ENCODE measurements at places on chromosomes 6 and 20.
A peak's percentile ranks its signal among the peaks of the same experiment; 100 is the strongest.

- no peak overlapping the region for H3K27ac ChIP-seq
- H3K27me3 ChIP-seq = no peaks in the 10 kb centered on the region
- H3K36me3 ChIP-seq = no peaks in the 10 kb centered on the region
- no peak overlapping the region for H3K4me3 ChIP-seq
Observed at GRCh38 chr20:40431112-40431511, 257.9 kb downstream of the MAFB start.

DNA sequence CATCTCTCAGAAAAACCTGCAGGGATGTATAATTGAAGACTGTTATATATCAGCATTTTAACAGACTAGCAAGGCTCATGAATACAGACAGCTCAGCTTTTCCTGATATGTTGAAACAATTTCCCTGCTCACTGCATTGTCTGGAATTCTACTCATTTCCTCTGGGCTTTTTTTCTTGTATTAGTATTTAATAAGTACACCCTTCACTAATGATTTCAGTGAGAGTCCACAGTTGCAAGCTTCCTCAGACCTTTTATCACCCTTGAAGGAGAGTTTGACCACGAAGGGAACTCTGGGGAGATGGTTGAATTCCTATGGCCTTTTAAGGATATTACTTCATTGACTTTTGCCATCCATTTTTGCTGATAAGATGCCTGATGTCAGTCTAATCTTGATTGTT lies 248.7 kb downstream of the ADGB start:
- no peaks in the 10 kb centered on the region for H3K27me3 ChIP-seq
- no peak overlapping the region for H3K27ac ChIP-seq
- H3K36me3 ChIP-seq = no peaks in the 10 kb centered on the region
- no peak for DNase-seq

GRCh38 chr6:128632131-128632530 lies 111.7 kb upstream of the PTPRK start:
- H3K27me3 ChIP-seq = no peaks in the 10 kb centered on the region
- DNase-seq = no peak
- H3K4me1 ChIP-seq = no peaks in the 10 kb centered on the region
- H3K36me3 ChIP-seq = no peaks in the 10 kb centered on the region

DNA sequence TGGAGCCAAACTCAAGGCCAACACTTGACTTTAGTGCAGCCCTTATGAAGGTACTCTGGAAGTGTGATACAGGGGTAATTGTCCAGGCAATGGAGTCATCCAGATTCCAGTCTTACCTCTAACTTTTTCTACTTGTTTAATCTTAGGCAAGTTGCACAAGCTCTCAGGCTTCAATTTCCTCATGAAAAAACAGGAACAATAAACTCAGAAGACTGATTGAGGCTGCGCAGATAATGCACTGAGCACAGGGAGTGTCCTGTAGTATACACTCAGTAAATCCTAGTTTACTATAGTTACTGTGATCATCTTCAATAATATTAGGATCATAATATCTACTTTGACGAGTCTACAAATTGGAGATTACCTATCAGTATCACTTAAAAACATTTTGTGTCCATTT lies 127.5 kb upstream of the SMLR1 start:
- no peak overlapping the region for H3K27ac ChIP-seq
- no peak for DNase-seq
- H3K36me3 ChIP-seq = no peaks in the 10 kb centered on the region
- H3K27me3 ChIP-seq = no peaks in the 10 kb centered on the region
- H3K4me3 ChIP-seq = no peak overlapping the region

DNA sequence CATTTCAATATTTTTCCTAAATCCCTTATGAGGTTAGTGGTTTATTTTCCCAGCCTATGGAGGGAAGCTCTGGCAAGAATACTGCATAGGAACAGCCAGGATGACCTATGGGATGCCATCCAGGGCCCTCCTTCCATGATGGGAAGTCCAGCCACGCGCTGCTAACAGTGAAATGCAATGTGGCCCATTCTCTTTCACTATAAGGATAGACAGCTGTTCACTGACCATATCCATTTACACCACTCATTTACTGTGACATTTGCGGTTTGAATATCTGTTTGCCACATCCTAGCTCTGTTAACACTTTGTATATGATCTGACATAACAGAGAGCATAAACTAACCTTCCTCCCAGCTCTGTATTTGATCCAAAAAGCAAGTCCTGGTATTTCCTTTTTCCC lies 471.7 kb downstream of the CBLN4 start:
- H3K27me3 ChIP-seq = no peaks in the 10 kb centered on the region
- no peaks in the 10 kb centered on the region for H3K36me3 ChIP-seq
- no peak overlapping the region for H3K27ac ChIP-seq
- no peaks in the 10 kb centered on the region for H3K4me1 ChIP-seq
- no peak overlapping the region for H3K4me3 ChIP-seq
- no peak for DNase-seq

GRCh38 chr20:62557999-62558408 lies 82.2 kb upstream of the GATA5 start:
- no peak overlapping the region for H3K4me3 ChIP-seq
- peaks cover 13% of the 10 kb centered on the region for H3K27me3 ChIP-seq
- no peaks in the 10 kb centered on the region for H3K36me3 ChIP-seq
- no peak overlapping the region for H3K27ac ChIP-seq
- DNase-seq = no peak

- H3K27me3 ChIP-seq = no peaks in the 10 kb centered on the region
- H3K27ac ChIP-seq = peak overlapping the region; percentile 91
- no peaks in the 10 kb centered on the region for H3K36me3 ChIP-seq
- peak overlapping the region; percentile 67 for H3K4me3 ChIP-seq
Observed at GRCh38 chr6:35258336-35258735, 1.2 kb upstream of the ZNF76 start.

GRCh38 chr20:56750430-56750829 lies 121.3 kb downstream of the TFAP2C start:
- H3K36me3 ChIP-seq = no peaks in the 10 kb centered on the region
- DNase-seq = no peak
- H3K27ac ChIP-seq = no peak overlapping the region

DNA sequence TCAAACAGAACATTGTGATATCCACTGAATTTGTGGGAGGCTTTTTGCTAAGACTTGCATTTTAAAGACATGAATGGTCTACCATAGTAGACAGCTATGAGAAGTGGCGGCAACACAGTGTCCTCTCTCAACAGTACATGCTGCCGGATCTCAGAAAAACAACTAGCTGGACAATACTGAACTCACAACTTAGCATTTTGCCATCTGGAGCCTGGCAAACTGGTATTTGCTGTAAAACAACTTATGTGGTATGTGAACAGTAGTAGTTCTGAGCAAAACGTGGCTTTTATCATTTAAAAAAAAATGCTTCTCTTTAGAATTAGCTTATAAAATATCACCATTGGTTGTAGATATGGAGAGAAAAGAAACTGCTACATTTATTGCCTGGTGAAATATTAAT lies 3.3 kb upstream of the PXDC1 start:
- H3K36me3 ChIP-seq = no peaks in the 10 kb centered on the region
- DNase-seq = no peak
- peaks cover 19% of the 10 kb centered on the region for H3K4me1 ChIP-seq
- H3K4me3 ChIP-seq = no peak overlapping the region
- H3K27ac ChIP-seq = no peak overlapping the region
- H3K27me3 ChIP-seq = peaks cover 25% of the 10 kb centered on the region

- DNase-seq = no peak
- H3K36me3 ChIP-seq = no peaks in the 10 kb centered on the region
- H3K27me3 ChIP-seq = peaks cover 8% of the 10 kb centered on the region
- no peaks in the 10 kb centered on the region for H3K4me1 ChIP-seq
Observed at GRCh38 chr20:43191143-43191542, 1.4 kb upstream of the PTPRT start.

- no peaks in the 10 kb centered on the region for H3K4me1 ChIP-seq
- no peaks in the 10 kb centered on the region for H3K27me3 ChIP-seq
- no peak overlapping the region for H3K27ac ChIP-seq
- H3K4me3 ChIP-seq = no peak overlapping the region
- no peak for DNase-seq
Observed at GRCh38 chr6:23498013-23498412, 628.0 kb upstream of the NRSN1 start.

DNA sequence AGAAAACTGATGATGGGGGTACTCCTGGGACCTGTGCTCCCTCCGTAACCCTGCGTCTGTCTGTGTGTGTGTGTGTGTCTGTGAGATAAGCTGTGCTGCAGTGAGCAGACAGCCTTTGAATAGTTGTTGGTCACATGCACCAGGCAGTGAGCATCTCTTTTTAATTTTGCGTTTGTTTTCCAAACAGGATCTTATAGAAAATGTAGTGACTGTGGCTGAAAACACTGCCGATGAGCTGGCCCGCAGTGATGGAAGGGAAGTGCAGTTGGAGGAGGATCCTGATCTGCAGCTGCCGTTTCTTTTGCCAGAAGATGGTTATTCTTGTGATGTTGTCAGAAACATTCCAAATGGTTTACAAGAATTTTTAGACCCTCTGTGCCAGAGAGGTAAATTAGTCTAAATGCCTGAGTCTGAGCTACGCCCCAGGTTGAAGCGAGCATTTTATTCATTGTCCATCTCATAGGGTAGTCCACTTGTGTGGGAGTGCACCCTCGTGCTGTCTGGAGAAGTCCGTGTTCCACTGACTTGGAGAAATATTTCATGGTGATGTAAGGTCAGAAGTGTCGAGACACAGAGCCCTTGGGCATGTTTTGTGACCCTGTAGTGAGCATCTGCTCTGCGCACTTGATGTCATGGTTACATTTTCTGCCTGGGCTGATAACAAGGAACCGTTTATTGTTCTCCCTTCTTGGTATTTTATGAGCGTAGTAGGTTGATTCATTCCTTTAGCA lies 78.8 kb upstream of the KIF25 start:
- no peaks in the 10 kb centered on the region for H3K4me1 ChIP-seq
- H3K4me3 ChIP-seq = no peak overlapping the region
- H3K27ac ChIP-seq = no peak overlapping the region
- no peak for DNase-seq

- no peaks in the 10 kb centered on the region for H3K4me1 ChIP-seq
- no peak for DNase-seq
- no peak overlapping the region for H3K27ac ChIP-seq
- no peaks in the 10 kb centered on the region for H3K36me3 ChIP-seq
- no peaks in the 10 kb centered on the region for H3K27me3 ChIP-seq
Observed at GRCh38 chr20:41905199-41905598, 287.0 kb upstream of the CHD6 start.

DNA sequence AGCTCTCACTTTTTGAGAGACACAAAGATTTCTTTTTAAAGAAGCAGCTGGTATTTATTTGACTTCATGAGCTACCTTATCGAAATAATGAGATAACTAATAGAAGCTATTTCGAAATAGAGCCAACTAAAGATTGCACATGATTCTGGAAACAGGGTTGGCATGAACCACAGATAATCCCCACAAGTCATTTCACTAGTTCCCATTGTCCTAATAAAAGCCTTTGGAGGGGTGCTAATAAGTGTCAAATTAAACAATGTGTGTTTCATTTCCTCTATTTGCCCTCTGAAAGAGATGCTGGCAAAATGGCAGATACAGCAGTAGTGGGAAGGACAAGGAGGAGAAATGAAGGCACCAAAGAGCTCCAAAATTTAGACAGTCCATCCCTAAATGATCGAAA lies 78.6 kb upstream of the RIPOR2 start:
- H3K4me1 ChIP-seq = peaks cover 32% of the 10 kb centered on the region
- peak overlapping the region; percentile 72 for H3K27ac ChIP-seq
- no peaks in the 10 kb centered on the region for H3K27me3 ChIP-seq

GRCh38 chr6:14083262-14083661 lies 34.3 kb upstream of the CD83 start:
- H3K4me1 ChIP-seq = no peaks in the 10 kb centered on the region
- no peak for DNase-seq
- H3K27ac ChIP-seq = no peak overlapping the region

GRCh38 chr6:159256128-159256527 lies 86.9 kb downstream of the FNDC1 start:
- no peaks in the 10 kb centered on the region for H3K36me3 ChIP-seq
- H3K4me3 ChIP-seq = no peak overlapping the region
- H3K27me3 ChIP-seq = no peaks in the 10 kb centered on the region
- no peaks in the 10 kb centered on the region for H3K4me1 ChIP-seq
- DNase-seq = no peak

- no peaks in the 10 kb centered on the region for H3K4me1 ChIP-seq
- H3K27ac ChIP-seq = no peak overlapping the region
- no peak for DNase-seq
- no peak overlapping the region for H3K4me3 ChIP-seq
- H3K27me3 ChIP-seq = no peaks in the 10 kb centered on the region
- no peaks in the 10 kb centered on the region for H3K36me3 ChIP-seq
Observed at GRCh38 chr6:113277111-113277510, 580.0 kb upstream of the MARCKS start.

DNA sequence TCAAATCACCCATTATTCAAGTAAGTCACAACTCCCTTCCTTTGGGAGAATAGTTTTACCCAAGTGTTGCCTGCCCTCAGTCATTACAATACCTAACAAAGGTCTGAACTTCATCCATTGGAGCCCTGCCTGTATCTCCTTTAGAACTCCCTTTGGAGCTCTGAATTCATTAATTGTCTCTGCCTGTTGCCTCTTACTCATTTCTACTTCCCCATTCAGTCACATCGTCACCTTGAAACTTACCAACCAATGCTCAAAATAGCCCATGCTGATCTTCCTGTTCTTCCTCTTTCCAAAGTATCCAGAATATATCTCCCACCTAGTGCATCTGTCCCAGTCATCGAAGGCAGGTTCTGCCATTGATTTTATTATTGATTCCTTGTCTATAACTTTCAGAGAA lies 120.7 kb upstream of the ADGRF1 start:
- no peak for DNase-seq
- H3K4me1 ChIP-seq = no peaks in the 10 kb centered on the region
- H3K27ac ChIP-seq = no peak overlapping the region
- H3K4me3 ChIP-seq = no peak overlapping the region
- no peaks in the 10 kb centered on the region for H3K27me3 ChIP-seq

DNA sequence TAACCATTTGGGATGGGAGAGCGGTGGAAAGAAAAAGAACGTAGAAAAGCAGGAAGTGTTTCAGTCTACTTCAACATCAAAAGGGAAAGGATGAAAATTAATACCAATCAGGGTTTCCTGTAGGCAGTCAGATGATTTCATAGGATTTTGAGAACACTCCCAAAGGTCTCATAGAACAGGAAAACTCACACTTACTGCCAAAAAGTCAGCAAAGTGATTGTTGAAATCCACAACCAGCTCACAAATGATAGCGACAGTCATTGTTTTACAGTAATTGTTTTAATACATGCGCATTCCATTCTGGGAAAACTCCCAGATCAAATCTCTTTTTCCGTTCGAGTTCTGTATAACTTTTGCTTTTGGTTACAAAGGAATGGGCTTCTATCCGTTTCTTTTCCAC lies 5.3 kb upstream of the CNKSR3 start:
- H3K36me3 ChIP-seq = no peaks in the 10 kb centered on the region
- H3K27ac ChIP-seq = no peak overlapping the region
- H3K4me1 ChIP-seq = no peaks in the 10 kb centered on the region
- no peaks in the 10 kb centered on the region for H3K27me3 ChIP-seq
